Stimulated activated CD4-positive, alpha-beta T cell treated with anti-CD3 and anti-CD28 coated beads, Interleukin-12 subunit alpha, Interleukin-12 subunit beta, amount 100 ng/mL, for 4 hours (primary cell): ENCODE measurements at places on chromosomes 16 and 17.

DNA sequence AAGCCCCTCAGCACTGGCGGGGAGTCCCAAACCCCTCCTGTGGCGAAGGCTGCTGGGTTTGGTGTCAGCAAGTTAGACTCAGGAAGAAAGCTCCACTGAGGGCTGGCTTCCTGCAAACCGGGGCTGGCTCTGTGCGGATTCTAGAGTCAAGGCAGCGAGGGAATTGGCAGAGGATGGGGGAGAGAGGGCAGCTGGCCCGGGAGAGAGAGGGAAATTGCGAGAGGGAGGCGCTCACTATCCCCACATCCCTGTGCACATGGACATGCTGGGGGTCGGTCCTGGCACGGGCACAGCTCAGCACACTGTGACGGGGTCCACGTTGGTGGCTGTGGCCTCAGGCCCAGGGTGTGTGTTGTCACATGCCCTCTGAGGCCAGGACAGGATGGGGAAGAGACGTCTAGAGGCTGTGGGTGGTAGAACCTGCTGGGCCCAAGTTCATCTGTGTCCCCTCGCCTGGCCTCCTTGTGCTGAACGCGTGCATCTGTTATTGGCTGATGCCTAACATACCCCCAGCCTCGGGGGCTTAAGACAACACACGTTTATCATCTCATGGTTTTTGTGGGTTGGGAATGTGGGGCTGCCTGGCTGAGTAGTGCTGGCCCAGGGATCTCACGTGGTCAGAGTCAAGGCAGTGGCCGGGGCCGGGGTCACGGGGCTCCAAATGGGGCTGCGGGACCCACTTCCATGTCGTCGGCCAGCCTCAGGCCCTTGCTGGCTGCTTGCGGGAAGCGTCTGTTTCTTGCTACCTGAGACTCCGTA, 16.7 kb upstream of the JPH3 start:
- no peak for DNase-seq

DNA sequence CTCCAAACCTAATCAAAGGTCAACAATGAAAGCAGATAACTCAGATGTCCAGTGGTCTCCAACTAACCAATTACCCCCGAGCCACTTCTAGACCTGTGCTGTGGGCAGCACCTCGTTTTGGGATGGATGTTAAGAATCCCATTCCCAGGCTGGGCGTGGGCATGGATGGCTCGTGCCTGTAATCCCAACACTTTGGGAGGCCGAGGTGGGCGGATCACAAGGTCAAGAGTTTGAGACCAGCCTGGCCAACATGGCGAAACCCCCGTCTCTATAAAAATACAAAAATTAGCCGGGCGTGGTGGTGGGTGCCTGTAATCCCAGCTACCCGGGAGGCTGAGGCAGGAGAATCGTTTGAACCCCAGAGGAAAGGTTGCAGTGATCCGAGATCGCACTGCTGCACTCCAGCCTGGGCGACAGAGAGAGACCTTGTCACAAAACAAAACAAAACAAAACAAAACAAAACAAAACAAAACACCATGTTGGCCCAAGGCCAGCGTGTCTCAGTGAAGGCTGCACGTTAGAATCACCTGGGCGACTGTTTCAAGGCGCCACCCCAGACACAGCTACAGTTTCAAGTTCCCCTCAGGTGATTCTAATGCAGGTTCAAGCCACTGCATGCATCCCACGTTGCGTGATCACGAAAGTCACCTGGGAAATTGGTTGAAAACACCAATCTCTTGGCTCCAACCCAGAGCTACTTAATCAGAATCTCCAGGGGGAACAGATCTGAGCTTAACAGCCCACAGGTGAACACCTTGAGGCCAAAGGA, 21.3 kb downstream of the COX4I1 start:
- no peak for DNase-seq

- DNase-seq: no peak
These were observed 24.7 kb downstream of the NGFR start for GRCh38 chr17:49519781-49520180.

DNA sequence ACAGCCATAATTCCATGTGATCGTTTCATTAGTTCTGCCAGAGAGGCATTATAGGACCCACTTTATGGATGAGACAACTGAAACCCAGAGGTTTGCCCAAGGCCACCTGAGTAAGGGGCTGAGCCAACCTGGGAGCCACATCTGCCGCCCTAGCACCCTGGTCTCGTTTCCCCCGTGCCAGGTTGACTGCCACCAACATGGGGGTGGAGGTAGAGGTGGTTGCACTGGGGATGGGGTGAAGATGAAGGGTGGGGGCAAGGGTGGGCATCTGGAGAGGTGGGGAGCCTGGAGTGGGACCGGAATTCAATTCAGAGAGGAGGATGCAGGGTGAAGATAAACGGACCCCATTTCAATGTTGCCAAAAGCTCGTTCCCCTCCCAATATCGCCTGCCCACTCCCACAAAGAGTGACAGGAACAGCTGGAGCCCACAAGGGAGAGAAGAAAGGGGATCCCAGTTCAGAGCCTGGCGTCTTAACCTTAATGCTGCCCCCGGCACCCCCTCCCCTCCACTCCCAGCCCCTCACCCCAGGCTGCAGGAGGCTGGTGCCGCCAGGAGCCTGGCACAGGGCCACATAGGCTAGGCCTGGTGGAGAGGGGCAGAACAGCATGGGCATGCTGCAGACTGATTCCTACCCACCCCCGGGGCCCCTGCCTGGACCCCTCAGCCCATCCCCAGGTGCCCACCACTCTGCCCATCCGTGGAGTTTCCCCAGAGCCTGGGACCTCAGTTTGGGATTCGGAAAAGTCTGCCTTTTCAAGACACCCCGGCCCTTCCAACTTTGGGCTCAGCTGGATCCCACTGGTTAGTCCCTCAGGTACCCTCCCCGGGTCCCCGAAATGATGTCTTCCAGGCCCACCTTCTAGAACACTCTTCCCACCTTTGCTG, 29.6 kb downstream of the NGFR start:
- no peak for DNase-seq

- DNase-seq: no peak
These were observed 134.7 kb downstream of the SNX29 start for GRCh38 chr16:12111223-12111622.

DNA sequence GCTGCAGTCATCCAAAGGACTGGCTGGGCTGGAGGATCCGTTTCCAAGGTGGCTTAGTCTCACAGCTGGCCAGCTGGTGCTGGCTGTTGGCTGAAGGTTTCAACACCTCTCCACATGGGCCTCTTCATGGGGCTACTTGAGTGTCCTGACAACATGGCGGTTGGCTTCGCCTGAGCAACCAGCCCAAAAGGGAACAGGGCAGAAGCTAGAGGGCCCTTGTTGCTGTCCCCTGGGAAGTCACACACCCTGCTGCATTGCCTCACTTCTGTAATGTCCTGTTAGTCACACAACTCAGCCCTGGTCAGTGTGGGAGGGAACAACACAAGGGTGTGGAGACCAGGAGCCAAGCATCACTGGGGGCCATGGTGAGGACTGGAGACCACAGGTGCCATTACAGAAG, 36.6 kb downstream of the C16orf78 start:
- DNase-seq: no peak

DNA sequence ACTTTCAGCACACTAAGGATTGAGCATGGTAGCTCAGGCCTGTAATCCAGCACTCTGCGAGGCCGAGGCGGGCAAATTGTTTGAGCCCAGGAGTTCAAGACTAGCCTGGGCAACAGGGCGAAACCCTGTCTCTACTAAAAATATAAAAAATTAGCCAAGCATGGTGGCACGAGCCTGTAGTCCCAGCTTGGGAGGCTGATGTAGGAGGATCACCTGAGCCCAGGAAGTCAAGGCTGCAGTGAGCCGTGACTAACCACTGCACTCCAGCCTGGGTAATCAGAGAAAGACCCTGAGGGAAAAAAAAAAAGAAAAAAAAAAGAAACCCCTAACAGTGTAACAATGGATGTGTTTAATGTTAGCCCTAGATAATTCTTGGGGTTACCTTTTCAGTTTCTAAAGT, 24.0 kb downstream of the PARN start:
- DNase-seq: no peak

- no peak for DNase-seq
These were observed 137.9 kb downstream of the CDH11 start for GRCh38 chr16:64983963-64984362.

GRCh38 chr16:26981266-26981938, 85.3 kb upstream of the C16orf82 start:
- DNase-seq: no peak

GRCh38 chr17:883586-883962, 96.0 kb downstream of the NXN start:
- no peak for DNase-seq

- no peak for DNase-seq
These were observed 48.7 kb upstream of the NLK start for GRCh38 chr17:27993723-27994310.

- DNase-seq: no peak
These were observed 220.9 kb downstream of the ZNF423 start for GRCh38 chr16:49635009-49635350.

DNA sequence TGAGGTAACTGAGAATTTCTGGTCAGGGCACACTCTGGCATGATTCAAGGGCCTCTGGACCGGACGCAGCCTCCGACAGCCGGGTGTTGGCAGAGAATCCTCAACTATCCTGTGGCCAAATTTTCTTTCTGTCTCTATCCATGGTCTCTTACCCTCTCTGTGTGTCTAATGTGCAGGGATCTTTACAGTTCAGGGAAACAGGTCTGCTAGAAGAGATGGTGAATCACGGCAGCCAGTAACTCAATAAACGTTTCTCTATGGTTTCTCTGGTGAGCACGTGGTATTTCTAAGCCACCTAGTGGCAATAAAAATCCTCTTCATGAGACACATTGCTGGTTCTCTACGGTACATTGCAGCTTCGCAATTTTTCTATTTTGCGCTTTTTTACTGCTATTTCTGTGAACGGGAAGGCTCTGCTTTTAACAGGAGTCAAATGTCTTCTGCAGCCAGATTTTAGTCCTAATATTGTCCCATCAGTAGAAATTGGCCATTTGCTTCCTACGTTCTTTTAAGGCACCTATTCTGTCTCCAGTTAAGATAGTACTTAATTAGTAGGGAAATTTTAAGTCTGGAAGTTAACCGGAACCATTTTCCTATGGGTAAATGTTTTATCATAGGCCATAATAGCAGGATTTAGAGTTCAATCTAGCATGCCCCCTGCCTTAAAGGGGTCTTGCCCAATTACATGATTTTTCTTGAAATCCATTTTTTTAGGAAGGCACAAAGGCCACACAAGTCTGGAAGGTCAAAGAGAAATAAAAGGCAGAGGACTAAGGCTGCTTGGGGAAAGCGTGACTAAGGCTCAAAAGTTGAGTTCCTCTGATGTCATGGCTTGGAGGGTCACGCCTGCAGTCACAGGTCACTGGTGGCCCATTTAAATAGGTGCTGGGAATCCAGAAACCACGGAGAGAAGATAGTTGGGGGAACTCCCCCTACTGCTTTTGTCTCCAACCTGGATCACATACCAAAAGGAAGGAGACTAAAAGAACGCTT, 31.5 kb downstream of the QPRT start:
- DNase-seq: no peak

GRCh38 chr16:8920645-8921346, 38.6 kb downstream of the LITAFD start:
- DNase-seq: no peak
